NCI-H2171 treated with DMSO at 0.1 percent for 48 hours (cell line): ENCODE measurements at places on chromosomes 1 and 21.

- DNase-seq, result peak; percentile 76
These were observed 933.4 kb downstream of the PLA2G4A start for GRCh38 chr1:187762118-187762517.

GRCh38 chr1:116278541-116278866 lies 94.5 kb upstream of the ATP1A1 start:
- no peak for DNase-seq

- no peak for DNase-seq
These were observed 352.0 kb downstream of the NUF2 start for GRCh38 chr1:163673759-163674151.

DNA sequence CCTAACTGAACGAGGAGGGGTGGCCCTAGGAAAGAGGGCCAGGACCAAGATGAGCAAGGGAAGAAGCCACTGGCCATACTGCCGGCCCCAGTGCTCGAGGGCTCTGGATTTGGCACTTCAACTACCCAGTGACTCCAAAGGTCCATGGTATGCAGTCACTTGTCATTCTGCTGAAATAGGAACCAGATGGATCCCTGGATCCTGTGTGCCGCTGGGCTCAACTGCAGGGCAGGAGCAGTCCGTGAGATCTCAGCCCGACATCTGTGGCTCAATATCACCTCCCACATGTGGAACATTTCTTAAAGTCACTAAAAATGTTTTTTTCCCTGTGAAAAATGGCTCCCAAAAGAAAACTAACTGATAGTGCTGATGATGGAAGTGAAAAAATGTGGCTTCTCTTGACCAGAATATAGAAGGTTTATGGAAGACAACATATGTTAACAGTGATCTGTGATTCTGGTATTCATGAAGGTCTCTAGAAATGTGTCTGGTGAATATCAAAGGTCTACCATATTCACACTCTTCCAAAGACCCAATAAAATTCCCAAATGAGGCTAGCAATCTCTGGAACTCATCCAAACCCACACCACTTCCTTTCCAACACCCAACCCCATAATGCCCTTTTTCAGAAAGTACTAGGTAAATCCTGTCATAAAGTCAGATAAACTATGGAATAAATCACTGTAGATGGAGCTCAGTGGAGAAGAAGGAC lies 24.1 kb downstream of the PAFAH2 start:
- no peak for DNase-seq

DNA sequence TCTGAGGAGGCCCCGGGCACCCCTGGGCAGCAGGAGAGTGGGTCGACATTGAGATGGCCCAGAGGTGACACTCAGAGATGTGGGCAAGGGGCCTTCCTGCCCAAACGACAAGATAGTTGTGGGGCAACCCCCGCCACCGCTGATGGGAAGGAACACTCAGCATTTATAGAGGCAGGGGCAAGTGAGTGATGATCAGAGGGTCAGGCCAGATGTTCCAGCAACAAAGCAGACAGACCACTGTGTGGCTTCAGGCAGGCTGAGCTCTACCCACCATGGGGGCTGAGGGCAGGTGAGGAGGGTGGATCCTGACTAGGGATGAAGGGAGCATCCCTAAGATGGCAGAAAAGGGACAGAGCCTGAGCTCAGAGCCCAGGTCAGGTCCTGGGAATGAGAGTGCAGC lies 362.7 kb downstream of the PTPRU start:
- no peak for DNase-seq

- no peak for DNase-seq
These were observed 37.1 kb upstream of the CAP1 start for GRCh38 chr1:40003156-40004093.

GRCh38 chr1:203140743-203141520 lies 13.4 kb downstream of the ADORA1 start:
- no peak for DNase-seq

DNA sequence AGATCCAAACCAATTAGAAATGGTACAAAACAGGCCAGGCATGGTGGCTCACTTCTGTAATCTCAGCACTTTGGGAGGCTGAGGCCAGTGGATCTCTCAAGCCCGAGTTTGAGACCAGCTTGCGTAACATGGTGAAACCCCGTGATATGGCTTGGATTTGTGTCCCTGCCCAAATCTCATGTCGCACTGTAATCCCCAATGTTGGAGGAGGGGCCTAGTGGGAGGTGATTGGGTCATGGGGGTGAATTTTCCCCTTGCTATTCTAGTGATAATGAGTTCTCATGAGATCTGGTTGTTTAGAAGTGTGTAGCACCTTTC lies 7.0 kb upstream of the VASH2 start:
- no peak for DNase-seq

- DNase-seq, result no peak
These were observed 89.2 kb downstream of the ETS2 start for GRCh38 chr21:38894899-38895298.

DNA sequence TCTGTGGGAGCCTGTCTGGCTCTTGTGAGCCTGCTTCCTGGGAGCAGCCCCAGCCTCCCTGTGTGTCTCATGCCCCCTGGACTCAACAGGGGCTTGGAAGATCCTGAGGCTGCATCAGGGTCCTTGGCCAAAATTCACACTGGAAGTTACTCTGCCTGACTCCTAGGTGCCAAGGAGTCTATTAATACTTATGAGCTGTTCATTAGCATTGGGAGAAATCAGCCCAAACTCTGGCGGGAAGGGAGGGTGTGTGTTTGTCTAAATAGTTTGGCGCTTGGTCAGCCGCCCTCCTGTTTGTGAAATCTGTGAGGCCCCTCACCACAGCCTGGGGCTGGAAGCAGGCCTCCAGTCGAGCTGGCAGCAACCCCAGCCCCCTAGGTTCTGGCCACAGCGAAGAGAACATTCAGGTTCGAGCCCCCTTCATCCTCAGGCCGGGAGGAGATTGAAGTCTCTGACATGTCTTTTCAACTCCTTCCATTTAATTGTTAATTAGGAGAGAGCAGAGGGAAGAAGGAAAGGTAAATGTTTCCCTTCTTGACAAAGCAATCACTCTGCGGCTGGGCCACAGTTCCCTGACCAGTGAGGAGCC lies 82.1 kb upstream of the F3 start:
- DNase-seq, result no peak

DNA sequence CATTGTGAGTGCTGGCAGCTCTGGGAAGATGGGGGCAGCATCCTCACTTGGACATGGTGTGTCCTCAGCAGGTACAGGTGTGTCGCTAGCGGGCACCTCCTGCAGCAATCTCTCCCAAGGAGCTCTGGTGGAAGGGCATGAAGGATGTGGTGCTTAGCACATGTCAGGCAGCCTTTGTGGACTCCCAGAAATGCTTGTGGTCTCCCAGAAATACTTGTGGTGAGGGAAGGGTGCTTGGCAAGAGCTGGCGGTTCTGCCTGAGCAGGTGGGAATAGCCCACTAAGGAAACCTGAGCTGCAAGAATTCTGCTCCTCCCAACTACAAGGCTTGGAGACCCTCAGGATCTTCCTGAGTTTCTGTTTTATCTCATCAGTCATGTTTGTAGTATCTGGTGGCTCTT lies 371.6 kb downstream of the PRDM2 start:
- no peak for DNase-seq

DNA sequence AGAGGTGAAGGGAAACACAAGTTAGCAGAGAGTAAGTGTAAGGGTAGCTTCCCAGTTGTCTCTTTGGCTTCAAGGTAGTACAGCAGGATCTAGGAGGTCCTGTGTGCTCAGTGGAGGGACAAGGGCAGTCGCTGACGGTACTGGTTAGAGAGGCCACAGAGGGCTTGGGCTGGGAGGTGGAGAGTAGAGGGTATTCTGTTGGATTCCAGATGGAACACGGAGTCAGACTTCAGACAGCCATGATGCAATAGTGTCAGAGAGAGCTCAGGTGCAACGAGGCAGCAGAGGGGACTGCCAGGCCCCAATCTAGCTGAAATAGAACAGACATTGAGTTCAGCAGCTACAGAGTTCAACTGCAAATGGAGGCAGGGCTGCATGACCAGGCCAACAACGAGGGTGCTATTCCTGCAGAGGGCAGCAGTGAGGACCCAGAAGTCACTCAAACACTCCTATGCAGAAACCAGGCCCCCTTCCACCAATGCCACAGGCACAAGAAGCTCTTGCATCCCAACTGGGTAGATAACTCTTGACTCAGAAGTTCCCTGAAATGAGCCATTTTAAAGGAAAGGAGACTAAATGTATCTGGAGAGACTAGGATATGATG lies 325.0 kb upstream of the ESRRG start:
- DNase-seq, result no peak

- DNase-seq, result peak; percentile 84
These were observed at the start of gene SLX9 for GRCh38 chr21:44939532-44940115. Gene SLX9, plus strand, starts transcription at chr21:44940029. Its CDS starts 29 bp downstream, at chr21:44940058.

DNA sequence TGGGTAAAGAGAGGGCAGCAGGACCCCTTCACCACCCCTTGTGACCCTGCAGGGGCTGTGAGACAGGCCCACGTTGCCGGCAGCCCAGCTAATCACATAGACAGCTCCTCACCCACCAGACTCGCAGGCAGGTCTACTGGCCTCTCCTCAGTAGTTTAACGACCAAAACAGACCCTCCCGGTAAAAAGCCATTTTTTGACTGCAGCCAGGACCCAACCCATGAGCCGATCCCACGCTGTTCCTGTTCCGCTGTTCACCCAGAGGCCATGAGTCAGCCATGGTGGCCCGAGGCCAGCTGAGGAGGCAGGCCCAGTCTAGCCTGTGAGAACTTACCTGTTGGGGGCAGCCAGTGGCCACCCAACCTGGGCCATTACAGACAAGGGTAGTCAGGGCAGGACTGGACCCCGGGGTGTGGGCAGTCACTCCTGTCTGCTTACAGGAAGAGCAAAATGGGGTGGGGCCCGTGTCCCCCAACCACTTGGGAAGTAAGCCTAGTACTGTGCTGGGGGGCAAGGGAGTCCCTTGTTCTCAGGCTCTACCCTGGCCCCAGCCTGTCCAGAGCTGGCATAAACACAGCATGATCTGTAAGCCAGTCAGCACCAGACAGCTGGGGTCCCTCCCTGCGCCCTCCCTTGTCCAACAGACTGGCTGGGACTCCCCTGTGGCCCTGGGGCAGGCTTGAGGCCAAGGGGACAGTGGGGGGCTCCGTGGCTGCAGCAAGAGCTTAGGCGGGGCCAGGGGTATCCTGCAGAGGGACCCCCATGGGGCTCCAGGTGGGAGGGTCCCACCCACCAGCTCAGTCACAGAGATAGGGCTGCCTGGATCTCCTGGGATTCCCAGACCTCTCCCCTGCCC lies 61.9 kb downstream of the WNT9A start:
- DNase-seq, result no peak

- no peak for DNase-seq
These were observed 67.3 kb downstream of the RHOU start for GRCh38 chr1:228802386-228803220.

DNA sequence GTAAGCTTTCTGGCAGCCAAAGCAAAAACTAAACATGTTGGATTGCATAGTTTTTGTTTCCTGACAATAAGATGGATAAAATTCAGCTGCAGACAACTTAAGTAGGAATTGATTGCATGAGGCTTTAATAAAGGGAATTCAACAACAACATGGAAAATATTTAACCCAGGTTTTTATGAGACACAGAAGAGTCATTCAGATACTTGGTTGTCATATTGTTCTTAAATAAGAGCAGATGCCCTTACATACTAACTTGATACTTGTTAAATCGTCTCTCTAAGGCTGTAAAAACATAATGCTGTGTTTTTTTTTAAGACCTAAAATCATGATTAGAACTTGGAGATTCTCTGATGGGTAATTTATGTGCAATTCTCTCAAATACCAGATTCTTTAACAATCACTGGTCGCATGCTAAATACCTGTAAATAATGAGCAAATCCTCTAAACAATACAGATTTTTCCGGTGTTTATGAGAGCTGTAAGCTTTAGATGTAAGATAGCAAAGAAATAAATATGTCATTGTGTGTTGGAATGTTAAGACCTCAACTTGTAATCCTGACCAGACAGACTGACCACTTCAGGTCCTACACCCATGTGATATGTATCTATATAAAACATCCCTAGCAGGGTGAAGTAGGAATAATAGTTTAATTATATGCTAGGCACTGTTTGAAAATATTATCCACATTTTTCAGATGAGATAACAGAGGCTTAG lies 37.8 kb upstream of the CD34 start:
- DNase-seq, result no peak

GRCh38 chr1:166159656-166160055 lies 7.1 kb downstream of the FAM78B start:
- no peak for DNase-seq

GRCh38 chr1:38781872-38782617 lies 77.5 kb downstream of the RRAGC start:
- DNase-seq, result no peak

- DNase-seq, result no peak
These were observed 44.5 kb downstream of the PIK3R3 start for GRCh38 chr1:46087891-46088290.

GRCh38 chr1:13754510-13755103 lies 54.6 kb downstream of the PRDM2 start:
- DNase-seq, result no peak

- peak; percentile 67 for DNase-seq
These were observed at the start of gene SMPDL3B for GRCh38 chr1:27934818-27935549. Gene SMPDL3B, plus strand, starts transcription at chr1:27935000. Its CDS starts 184 bp downstream, at chr1:27935184.
